ENCODE measurements at places on chromosomes 3 and 15.

DNA sequence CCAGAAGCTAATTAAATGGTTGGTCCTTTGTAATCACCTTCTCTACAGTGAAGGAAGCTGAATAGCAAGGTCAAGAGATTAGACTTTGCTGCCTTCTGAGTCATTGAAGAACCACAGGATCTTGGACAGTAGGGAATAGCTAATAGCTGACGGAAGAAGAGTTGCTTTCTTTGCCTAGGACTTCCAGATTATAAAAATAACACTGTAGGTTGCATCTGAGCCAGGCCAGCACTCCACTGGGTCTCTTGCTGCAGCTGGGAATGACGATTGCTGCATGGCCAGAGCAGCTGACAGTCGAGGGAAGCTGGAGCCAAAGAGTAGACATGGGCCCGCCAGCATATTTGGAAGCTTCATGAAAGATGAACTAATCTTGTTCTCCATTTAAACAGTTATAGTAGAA, 81.5 kb upstream of the KCNMB2 start:
- DNase-seq = no peak

DNA sequence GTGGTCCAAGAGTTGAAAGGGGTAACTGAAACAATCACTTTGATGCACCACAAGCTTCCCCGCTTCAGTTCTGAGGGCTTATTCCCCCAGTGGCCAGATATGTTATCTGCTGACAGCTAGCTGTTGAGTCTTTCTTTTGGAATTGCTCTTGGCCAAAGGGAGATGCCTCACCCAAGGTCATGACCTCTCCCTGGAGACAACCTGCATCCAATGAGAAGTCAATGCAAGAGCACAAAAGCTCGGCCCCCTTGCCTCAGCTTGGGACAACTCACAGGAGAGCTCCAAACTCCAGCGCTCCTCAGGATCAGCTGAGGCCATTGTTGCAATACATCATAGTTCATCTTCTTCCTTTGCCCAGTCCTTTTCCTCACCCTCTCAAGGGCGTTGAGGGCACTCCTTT, 31.0 kb upstream of the THBS1 start:
- no peak for DNase-seq

DNA sequence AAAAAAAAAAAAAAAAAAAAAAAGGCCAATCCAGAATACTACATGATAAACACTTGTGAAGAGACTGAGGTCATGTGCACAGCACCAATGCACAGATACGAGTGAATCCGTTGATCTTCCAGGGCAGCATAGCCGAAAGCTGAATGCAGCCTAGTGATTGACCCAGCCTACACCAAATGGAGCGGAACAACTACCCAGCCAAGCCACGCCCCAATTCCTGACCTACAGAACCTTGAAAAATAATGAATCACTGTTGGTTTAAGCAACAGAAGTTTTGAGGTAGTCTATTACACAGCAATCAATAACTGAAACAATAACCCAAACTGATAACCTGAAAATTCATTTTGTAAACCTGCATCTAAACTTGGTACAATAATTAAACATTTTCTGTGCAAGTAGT, 361.0 kb downstream of the FHIT start:
- DNase-seq = no peak

GRCh38 chr3:193971966-193972365, 164.0 kb upstream of the HES1 start:
- no peak for DNase-seq

GRCh38 chr3:146817704-146818103, 212.6 kb upstream of the PLSCR5 start:
- no peak for DNase-seq

- DNase-seq = peak; percentile 69
Observed at GRCh38 chr3:42501681-42502428, 588 bp upstream of the VIPR1 start.

DNA sequence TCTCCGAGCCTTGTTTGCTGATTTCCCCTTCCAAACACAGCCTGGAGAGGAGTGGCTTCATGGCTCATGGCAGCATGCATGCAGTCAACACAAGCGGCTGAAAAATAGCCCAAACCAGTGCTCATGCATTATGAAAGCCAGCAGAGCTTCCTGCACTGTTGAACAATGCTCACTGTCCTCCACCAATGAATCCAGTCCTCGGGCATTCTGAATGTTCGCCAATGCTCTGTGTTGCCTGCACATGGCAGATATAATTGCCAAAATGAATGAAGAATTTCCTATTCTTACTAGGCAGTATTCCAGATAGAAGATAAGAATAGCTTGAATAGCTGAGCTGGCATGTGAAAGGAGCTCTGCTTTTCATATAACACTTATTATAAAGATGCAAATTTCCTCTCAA, 252.7 kb downstream of the ROBO1 start:
- no peak for DNase-seq

DNA sequence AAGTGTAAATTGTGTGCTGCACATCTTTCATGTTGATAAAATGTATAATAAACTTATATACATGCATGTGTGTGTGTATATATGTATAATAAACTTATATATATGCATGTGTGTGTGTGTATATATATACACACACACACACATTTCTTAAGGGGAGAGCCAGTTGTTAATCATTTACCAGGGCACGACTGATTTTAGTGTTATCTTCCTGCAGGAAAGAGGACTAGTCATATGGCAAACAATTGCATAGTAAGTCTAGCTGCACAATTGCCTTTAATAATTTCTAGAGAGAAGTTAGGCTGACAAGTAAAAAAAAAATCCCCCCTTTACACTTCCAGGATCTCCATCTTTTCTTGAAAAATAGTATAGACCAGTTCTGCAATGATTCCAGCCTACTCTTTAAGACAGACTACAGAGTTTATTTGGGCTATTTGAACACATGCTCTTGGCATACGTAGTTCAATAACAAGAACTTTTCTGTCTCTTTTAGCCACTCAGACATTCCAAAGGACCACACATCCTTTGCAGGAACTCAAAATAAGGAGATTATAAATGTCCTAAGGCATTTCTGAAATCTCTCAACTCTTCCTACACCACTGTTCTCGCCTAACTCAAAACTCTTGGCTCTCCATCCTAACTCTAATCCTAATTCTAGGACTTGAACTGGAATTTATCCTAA, 163.6 kb upstream of the SETMAR start:
- no peak for DNase-seq

DNA sequence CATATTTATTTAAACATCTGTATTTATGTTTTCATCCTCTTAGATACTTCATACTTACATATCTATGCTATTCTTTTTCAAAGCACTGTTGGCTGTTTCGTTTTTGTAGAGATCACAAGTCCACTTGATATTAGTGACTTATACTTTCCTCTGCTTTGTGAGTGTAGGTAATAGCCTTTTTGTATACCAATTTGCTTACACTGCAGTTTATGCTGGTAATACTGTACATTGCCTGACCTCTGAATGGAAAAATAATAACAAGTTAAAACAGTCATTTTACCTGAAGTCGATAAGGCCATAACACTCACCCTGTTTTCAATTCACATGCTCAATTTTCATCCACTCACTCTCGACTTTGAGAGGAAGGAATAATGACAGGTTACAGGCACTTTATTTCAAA, 89.9 kb upstream of the NANOGP8 start:
- DNase-seq = no peak

DNA sequence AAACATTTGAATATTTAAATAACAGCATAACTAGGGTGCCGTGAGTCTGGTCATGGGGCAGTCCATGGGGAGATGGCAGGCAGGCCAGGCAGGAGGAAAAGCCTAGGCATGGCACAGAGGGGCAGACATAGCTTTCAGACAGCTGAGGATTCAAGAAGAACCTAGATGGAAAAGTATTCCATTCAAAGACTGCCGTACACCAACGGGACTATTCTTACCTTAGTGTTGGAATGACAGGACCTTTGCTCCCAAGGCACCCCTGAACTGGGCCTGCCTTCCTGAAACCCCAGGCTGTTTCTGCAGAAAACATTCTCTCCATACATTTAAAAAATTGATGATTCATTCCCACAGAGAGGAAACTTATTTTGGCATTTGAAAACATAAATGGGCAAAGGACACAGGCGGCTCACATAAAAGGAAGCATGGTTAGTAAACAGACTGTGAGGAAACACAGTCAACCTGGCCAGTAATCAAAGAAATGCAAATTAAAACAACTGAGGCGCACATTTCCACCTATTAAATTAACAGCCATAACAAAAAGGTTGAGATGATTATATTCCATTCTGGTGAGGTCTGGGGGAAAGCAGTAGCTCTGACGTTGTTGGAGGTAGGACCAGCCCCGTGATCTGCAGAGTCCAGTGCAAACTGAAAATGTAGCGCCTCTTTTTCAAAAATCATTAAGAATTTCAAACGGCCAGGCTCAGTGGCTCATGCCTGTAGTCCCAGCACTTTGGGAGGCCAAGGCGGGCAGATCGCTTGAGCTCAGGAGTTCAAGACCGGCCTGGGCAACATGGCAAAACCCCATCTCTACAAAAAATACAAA, 71.3 kb upstream of the SMAD3 start:
- no peak for DNase-seq
